SHP77 (cell line): ENCODE measurements at places on chromosomes 3 and 15.

- no peak for DNase-seq
Measured at GRCh38 chr15:77839456-77839855, 206.7 kb upstream of the LINGO1 start.

DNA sequence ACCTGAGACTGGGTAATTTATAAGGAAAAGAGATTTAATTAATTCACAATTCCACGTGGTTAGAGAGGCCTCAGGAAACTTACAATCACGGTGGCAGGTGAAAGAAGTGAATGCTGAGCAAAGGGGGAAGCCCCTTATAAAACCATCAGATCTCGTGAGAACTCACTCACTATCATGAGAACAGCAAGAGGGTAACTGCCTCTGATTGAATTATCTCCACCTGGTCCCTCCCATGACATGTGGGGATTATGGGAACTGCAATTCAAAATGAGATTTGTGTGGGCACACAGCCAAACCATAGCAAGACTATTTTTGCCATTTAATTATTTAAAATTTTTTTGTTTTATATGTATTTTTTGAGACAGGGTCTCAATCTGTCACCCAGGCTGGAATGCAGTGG, 27.0 kb upstream of the KCTD6 start:
- DNase-seq = no peak

- DNase-seq = no peak
Measured at GRCh38 chr15:68218847-68219798, 10.4 kb downstream of the CLN6 start.

DNA sequence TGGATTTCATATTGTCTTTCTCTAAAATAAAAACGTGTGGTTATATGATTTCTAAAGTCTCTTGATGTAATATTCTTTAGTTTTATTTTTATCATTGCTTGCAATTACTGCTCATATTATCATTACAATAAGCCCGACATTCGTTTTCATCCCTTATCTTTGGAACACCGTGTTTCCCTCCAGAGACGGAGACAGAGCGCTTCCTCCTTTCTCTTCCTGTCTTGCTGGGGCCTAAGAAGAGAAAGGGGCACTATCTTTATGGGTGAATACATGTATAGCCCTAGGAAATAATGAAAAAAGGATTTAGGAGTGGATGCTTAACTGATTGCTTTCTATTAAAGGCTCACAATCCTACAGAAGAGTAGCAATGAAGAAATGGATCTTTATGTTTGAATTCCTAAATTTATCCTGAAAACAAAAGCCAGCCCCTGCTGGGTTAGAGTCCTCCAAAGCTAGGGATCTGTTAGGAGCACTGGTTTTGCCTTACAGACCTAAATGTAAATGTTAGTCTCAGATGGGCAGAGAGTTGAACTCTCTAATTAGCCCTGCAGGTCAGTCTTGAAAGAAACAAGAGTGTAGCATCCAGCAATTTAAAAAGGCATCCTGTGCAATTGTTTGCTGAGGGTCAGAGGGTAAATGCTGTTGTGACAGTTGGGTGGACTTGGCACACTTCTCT, 145.1 kb downstream of the TP63 start:
- DNase-seq = no peak

- no peak for DNase-seq
Measured at GRCh38 chr3:49020330-49021212, 1.4 kb upstream of the NDUFAF3 start.

- DNase-seq = no peak
Measured at GRCh38 chr15:91942720-91943394, 89.3 kb downstream of the SLCO3A1 start.

GRCh38 chr3:98692787-98693473, 70.2 kb upstream of the ST3GAL6 start:
- DNase-seq = no peak

GRCh38 chr3:182636646-182637045, 156.7 kb upstream of the ATP11B start:
- DNase-seq = no peak

DNA sequence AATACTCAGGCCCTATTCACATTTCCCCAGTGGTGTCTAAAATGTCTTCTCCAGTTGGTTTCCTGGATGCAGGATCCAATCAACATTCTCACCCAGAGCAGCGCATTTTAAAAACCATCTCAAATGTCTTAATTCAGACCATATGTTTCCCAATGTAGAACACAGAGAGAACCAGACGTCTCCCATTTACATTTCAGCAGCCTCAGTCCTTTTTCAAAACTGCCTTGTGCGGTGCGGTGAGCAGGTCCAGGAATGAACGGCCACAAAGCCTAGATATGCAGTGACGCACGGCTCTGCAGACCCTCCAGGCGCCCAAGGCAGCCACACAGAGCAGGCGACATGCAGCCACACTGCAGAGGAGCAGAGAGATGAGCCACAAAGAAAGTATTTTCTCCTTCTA, 66.1 kb upstream of the MEX3B start:
- no peak for DNase-seq
